ENCODE measurements at places on chromosomes 7 and 10.

DNA sequence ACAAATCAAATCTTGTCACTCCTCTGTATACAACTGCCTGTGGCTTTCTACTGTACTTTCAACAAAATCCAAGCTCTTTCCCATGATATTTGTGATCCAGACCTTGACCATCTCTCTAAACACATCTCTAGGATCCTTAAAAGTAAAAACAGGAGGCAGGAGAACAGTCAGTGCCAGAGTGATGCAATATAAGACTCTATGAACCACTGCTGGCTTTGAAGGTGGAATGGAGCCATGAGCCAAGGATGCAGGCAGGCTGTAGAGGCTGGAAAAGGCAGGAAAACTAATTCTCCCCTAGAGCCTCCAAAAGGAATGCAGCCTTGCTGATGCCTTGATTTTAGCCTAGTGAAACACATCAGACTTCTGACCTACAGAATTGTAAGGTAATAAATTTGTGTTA is 45.5 kb upstream of the LRRN3 start:
- DNase-seq, result peak; percentile 28

DNA sequence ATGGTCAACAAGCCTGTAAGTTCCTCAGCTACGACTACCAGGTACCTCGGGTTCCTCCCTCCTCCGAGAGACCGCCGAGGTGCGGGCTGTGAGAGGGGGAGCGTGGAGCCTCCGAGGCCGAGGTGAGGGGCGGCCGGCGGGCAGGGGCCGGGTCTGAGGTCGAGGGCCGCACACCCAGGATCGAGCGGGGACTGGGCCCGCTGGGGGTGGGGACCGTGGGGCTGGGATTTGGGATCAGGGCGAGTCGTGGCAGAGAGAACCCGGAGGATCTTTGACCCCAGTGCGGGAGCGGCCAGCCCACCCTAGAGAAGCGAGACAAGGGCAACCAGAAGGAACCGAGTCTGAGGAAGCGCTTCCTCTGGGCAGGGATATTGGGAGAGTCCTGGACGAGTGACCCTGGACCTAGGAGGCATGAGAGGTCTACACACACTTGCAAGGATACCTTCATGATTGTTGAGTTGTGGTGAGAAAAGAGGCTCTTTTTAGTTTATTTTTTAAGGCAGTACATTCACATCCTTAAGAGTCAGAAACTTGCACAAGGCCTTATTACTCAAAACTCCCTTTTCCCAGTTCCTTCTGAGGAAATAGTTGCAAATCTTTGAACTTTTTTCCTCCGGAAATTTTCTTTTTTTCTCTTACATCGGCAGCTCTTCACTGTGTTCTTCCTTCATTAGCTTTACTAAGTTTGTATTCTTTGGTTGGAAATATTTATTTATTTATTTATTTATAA is 395 bp downstream of the ZNF487 start:
- no peak for DNase-seq

GRCh38 chr7:84949067-84949466 is 237.8 kb downstream of the SEMA3D start:
- no peak for DNase-seq

- DNase-seq, result no peak
Measured at GRCh38 chr10:98410135-98410743, 4.7 kb downstream of the PYROXD2 start.

GRCh38 chr7:95687759-95688343 is 84.5 kb upstream of the DYNC1I1 start:
- DNase-seq, result peak; percentile 51

DNA sequence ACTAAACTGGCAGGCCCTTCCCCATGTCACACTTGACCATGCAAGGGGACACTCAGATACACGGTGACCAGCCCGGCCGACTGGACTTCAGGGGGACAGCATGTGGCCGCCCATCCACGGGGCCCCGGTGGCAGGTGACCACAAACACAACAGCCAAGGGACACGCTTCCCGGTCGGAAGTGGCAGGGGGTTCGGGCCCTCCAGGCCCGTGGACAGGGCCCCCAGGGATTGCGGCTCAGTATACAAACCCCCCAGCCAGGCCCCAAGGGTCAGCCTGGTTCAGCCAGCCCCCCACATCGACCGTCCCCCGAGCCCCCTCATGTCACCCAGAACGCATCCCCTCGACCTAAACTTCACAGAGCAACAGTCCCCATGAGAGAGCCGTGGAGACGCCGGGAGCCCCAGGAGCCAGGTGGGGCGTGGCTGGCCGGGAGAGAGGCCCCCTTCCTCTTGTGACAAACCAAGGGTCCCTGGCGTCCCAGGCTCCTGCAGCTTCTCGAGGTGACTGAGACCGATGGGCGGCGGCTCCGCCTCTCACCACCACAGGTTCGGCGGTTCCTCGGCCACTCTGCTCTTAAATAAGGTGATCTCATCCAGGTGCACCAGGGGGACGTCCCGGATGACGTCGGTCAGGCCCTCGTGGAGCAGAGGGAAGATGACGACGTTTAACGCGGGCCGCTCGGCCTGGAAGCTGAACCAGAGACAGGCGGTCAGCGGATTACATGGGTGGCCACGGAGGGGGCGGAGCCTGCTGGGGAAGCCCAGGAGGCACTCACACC is 57.8 kb upstream of the TNRC18 start:
- DNase-seq, result no peak

DNA sequence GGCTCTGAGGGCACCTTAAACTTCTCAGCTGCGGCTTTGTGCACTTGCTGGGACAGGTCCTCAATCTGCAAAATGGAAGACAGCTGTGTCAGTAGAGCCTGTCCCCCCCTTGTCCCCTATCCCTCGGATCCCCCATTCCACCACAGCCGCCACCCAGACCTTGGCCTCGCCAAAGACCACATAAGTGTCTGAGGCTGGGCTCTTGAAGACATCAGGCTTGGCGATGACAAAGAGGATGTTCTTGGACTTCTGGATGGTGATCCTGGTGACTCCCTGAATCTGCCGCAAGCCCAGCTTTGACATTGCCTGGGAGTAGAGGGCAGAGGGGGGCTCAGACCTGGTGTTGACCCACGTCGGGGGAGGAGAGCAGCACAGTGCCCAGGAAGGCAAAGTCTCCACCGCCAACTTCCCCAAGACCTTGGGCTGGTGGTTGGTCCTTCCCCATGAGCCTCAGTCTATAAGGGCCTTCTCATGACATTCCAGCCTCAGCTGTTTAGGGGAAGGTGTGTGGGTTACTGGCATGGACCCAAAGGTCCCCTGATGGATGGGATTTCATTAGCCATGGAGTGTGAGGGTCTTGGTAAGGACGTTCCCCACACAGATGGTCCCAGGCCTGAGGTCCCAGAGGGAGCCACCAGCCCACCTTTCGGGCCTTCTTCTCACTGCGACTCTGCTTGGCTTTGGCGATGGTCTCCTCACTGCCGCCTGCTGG is 7.7 kb downstream of the NACAD start:
- no peak for DNase-seq

All from MCF 10A (cell line).